Activated CD4-positive, alpha-beta T cell treated with anti-CD3 and anti-CD28 coated beads, Interleukin-2, amount 50 U/mL, for 16 hours (primary cell): ENCODE measurements at places on chromosomes 7 and 10.

- DNase-seq: no peak
These were observed 297.5 kb downstream of the HDAC9 start for GRCh38 chr7:18792871-18793595.

DNA sequence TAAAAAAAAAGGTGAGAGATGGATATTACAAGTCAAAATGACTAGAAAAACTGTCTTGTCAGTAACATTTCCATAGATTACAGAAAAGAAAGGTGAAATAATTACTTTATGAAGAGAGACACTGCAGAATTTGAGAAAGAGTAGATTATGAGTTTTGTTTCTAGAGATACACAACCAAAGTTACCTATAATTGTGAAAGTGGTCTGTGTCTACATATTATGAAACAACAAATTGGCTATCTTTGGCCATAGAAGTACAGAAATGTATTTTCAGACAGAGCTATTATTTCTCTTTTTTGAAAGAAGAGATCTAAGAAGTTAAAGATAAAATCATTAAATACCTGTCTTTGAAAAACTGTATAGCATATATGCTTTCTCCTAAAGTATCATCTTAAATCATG lies 30.1 kb downstream of the KCND2 start:
- no peak for DNase-seq

DNA sequence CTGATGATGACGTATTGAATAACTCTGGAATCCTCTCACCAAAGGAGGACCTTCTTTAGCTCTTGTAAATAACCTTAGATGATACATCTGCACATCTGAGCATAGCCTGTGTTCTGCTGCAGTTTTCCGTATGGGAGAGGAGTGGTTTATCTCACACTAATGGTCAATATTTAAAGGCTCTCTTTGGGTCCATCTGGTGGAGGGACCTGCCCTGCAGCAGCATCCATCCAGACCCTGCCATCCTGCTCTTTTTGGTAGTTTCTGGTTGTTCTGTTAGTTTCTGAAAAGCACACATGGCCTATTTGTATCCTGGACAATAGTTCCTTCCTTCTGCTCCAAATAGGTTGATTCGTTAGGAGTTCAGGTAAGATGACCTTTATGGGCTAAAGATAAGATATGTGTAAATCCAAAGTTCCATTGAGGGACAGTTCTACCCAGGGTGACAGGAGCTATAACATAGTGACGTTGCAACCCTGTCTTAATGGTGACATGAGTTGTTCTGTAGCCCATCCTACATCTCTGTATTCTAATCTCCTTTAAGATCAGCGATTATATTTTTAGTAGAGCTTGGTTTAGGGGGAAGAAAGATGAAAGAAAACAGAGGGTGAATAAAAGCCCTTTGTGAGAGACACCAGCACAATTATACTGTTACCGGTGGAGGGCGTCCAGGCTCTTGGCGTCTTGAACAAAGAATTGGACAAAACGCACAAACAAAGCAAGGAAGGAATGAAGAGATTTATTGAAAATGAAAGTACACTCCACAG lies 60.0 kb upstream of the KLF14 start:
- DNase-seq: no peak

DNA sequence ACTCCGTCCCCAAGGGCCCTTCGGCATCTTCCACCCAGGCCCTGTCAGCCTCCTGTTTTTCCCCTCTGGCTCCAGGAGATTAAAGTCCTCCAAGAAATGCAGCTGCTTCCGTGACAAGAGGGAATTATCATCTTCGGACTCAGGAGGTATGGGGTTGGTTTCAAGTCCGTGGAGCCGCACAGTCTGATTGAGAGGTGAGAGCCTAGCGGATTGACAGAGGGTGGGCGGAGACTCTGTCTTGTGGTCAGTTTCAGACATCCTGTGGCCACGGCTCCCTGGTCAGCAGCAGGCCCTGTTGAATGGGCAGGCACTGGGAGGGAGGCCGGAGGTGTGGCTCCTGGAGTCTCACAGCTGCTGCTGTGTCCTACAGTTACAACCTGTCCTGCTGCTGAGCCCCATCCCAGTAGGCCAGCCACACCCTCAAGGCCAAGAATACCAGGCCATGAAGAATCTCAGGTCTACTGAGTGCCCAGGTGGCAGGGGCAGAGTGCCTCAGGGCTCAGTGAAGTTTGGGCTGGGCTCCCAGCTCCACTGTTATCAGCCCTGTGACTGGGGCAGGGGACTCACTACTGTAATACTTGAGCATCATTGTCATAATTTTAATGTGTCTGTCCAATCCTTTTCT lies 49.3 kb upstream of the ZNF716 start:
- DNase-seq: no peak

GRCh38 chr7:78222001-78222751 lies 423.6 kb downstream of the PHTF2 start:
- DNase-seq: no peak

DNA sequence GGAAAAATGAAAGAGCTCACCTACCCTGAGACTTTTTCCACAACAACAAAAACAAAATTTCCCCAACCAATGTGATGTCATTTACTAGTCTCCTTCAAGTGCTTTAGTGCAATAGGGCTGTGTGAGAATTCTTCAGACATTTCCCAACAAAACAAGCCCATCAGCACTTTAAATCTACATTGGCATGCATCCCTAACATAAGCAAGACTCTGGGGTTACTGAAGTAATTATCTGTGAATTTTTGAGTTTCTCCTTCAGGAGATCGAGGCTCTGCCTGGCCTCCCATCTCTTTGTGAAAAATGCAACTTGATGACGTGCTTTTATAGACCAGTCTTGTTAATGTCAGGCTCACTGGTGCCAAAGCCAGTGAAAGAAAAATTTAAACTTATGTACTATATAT lies 255.6 kb downstream of the GFRA1 start:
- no peak for DNase-seq

DNA sequence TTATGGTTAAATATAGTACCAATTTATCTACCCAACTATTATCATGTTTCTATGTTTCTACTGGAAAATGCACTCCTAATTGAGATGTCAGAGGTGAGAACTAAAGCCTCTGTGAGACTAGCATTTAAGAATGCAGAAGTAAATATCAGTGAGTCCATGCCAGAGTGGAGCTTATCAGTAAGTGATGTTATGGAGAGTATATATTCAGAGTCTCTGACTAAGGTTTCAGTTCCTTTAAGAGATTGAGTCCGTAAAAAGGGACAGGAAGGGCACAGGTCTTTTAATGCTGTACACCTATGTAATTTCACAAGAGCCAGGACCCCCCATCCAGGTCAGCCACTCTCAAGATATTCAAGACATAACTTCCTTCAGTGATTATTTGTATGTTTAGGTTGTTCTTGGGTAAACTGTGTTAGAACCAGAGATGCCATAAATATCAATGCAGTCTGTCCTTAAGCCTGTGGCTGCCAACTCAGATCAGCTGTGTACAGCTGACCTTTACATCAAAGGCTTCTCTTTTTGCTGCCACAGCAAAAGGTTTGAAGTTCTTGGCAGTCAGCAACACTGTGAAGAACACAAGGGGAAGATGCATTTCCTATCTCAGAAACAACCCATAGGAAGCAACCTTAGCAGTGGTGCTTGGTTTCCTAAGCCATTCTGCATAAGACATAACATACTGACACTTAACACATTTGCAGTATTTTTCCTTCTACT lies 244.8 kb downstream of the BICC1 start:
- DNase-seq: no peak

DNA sequence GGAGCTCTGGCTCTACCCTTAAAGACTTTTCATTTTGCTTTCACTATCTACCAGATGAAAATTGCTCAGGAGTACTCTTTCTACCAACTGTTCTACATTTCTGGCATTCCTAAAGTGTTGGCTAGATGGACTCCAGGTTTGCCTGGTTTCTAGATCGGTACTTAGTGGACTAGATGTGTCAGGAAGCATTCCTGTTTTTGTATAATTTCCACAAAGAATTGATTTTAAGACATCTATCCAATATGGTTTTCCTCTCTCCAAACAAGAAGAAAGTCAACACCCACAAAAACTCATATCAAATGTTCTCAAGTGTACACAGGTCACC lies 157.7 kb downstream of the CHRM2 start:
- no peak for DNase-seq

DNA sequence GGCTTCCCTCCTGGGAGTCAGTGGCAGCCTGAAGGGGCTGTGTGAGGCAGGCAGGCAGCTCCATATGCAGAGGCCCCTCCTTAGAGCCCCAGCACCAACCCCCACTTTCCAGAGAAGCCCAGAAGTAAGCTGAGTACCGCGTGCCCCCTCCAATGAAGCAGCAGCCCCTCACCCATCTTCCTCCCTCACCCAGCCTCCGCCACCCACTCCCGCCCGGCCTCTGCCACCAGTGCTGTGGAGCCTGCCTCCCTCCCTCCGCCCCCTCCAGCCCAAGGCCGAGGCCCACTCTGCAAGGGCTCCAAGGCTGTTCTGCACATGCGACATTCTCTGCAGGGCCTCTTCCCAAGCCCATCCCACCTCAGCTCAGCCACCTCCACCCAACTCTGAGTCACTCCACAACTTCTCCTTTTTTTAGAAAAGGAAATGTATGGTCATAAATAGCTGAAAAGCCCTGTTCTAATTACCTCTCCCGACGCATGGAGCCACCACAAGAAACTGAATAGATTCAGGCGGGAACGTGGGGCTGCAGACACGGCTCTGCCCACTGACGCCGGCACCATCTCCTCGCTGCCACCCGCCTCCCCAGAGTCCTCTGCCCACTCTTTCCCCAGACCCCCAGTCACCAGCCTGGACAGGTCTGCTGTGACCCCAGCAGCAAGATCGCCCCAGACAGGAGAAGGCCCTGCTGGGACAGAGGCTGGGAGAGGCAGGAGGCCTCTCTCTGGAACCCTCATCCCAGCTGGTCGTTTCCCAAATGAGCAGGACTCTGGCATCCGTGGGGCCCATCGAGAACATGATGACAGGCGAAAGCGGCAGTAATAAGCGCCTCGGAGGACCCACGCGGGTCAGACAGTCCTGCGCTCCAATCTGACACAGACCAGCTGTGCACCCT lies 213.9 kb downstream of the MAD1L1 start:
- no peak for DNase-seq

GRCh38 chr10:18610517-18610916 lies 40.9 kb downstream of the NSUN6 start:
- no peak for DNase-seq

DNA sequence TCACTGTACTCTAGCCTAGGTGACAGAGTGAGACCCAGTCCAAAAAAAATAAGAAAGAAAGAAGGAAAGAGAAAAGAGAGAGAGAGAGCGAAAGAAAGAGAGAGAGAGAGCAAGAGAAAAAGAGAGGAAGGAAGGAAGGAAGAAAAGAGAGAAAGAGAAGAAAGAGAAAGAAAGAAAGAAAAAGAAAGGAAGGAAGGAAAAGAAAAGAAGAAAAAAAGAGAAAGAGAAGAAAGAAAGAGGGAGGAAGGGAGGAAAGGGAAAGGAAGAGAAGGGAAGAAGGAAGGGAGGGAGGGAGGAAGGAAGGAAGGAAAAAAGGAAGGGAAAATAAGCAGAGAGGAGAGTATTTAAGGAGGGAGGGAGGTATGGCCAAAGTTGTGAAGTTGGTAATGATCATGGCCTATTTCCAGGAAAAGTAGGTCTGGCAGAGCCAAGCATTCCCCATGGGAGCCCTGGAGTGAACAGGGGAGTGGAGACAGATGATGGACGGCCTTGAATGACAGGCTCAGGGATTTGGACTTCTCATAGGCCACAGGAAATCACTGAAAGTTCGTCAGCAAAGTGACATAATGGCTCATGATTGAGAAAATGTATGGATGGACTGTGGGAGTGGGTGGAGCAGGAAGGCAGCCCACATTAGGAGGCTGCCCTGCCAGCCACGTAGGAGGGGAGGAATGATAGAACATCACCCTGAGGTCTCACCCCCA lies 44.8 kb upstream of the CUX1 start:
- DNase-seq: no peak

DNA sequence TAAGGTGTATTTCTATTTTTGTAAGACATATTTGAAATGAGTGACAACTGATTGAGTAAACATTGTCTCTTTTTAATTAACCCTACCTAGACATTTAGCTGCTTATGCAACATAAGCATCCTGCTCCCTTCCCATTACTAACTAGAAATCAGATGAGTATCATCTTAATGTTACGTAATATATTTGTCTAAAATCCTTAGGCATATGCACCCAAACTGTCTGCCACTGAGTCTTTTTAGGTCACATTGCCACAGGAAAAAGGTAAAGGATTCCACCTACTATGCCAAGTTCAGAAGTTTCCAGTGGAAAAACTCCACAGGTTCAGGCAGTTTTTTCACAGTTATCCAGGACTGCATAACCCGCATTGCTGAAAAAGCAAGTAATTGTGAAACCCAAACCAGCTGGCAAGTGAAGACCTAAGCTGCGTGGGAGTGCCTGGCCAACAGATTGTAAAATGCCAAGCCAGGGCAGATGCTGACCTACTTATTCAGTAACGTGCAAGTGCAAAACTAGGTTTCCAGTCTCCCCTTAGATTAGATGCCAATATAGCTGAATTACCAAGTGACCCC lies 983.7 kb downstream of the GATA3 start:
- DNase-seq: no peak

GRCh38 chr7:157834501-157835163 lies 497.8 kb downstream of the DNAJB6 start:
- DNase-seq: no peak

DNA sequence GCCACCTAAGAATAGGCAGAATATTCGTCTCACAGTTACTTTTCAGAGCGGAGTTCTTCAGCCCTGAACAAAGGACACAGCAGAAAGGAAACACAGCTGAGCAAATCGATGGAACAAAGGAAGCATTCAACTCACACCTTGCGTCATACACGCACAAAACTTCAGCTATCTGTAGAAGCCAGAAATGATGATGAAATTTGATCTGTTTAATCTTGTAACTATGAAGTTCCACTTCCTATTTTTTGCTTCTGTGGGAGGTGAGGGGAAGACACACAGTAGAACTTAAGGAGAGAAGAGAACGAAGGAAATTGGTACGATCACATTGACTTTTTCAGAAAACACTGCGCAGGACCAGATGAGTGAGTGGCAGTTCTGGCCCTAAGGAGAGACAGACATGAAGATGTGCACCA lies 26.2 kb downstream of the FAM171A1 start:
- no peak for DNase-seq

- DNase-seq: no peak
These were observed 7.1 kb downstream of the GUSB start for GRCh38 chr7:65974876-65975275.

DNA sequence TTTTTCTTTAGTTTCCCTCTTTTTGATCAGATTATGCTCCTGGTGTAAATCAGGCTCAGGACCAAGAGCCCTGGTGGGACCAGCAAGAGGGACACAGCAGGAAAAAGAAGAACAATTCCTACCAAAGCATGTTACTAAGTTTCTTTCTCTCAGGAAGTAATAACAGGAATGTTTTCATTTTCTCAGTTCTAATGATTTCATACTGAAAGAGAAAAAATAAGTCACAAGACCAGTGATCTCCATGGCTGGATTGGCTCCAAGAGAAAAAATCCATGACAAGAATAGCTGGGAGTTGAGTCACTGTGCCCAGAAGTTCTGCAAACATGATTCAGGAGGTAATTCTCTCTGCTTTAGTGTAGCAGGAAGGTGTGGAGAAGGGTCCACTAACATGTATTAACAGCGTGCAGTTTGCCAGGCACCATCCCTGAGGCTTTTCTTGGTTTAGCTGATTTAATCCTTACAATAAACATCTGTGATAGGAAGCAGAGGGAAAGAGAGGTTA lies 23.8 kb upstream of the IFIT2 start:
- DNase-seq: no peak
